Activated CD4-positive, alpha-beta T cell treated with anti-CD3 and anti-CD28 coated beads, Interleukin-2, Interleukin-4, amounts not matched to agents 100 ng/mL and 50 ng/mL, durations not matched to agents 16 hours and 8 hours (primary cell): ENCODE measurements at places on chromosomes 12 and 14.

DNA sequence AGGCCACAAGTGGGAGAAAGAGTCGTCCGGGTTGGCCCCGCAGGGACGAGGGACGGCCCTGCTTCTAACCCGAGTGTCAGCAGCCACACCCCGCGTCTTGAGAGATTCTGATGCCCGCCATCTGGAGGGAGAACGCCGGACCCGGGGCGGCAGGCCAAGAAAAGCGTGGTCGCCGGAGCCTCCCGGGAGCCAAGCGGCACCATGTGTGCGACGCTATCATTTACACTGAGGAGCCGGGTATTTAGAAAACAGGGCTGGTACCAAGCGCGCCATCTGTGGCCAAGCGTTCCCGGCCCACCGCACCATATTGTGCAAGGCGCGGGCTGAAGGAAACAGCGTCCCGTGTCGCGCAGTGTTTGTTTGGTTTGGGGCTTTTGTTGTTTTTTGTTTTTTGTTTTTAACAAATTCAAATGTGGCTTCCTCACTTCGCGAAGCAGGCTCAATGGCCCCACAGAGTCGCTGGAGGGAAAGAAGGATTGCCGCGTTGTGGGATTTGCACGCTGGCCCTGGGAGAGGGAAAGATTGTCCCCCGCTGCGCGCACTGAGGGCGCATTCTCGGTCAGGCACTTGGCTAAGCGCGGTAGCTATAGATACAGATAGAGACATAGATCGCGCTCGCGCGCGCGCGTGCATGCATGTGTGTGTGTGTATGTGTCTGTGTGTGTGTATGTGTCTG lies 153.8 kb downstream of the BCL11B start:
- DNase-seq: no peak

GRCh38 chr12:2624543-2625288 lies 170.1 kb upstream of the FKBP4 start:
- DNase-seq: peak; percentile 19

GRCh38 chr12:12924169-12924568 lies 27.8 kb downstream of the GPRC5D start:
- DNase-seq: no peak

DNA sequence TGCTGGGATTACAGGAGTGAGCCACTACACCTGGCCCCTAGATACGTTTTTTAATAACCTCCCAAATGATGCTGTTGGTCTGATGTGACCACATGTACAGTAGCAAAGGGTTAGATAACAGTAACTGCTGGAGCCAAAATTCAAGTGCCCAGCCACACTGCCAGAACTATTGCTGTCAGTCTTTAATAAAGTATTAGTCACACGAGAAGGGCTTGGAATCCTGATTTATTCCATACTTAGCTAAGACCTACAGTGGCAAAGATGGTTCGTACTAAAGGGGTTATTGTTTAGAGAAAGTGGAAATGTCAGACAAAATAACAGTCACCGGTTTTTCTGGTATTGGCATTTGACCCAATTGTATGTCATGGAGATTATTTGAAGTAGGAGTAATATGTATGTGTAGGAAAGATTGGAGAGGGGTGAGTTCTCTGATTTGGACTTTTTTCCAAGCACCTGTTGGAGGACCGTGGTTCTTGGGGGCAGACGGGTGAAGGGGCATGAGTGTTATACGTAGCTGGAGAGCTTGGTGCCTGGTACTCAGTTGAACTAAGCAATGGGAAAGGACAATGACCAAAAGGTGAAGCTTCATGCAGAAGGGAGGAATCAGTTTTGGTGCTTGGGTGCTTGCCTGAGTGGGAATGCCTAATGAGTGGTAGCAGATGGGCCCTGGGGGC lies 9.7 kb downstream of the TUBA1C start:
- no peak for DNase-seq

- DNase-seq: no peak
Measured at GRCh38 chr12:121849211-121849610, 9.4 kb downstream of the HPD start.

- DNase-seq: no peak
Measured at GRCh38 chr12:3097836-3098235, 20.7 kb downstream of the TSPAN9 start.

GRCh38 chr12:81257947-81258551 lies 180.2 kb downstream of the ACSS3 start:
- DNase-seq: no peak

GRCh38 chr12:15276088-15276698 lies 46.1 kb upstream of the PTPRO start:
- DNase-seq: peak; percentile 15
